ENCODE measurements at places on chromosomes 7 and 10.

GRCh38 chr10:132387764-132388210, 9.2 kb upstream of the PWWP2B start:
- DNase-seq, result peak; percentile 84

GRCh38 chr10:98528166-98528804, 81.5 kb upstream of the HPS1 start:
- DNase-seq, result no peak

DNA sequence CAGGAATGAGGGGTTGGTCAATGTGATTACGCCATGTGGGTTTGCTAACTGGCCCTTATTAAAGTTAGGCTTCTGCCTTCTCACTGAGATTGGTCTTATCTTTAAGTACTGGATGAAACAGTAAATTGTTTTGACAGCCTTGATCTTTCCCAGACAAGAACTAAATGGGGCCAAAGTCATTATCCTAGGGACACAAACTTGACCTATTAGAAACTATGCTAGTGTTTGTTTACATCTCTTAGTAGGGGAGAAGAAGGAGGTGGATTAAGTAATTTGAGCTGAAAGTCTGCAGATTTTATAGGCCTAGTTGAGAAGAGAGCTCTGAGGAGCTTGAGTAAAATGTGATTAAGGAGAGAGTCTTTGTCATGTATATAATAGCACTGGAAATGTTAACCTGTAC, 386.9 kb downstream of the HTR7 start:
- no peak for DNase-seq

DNA sequence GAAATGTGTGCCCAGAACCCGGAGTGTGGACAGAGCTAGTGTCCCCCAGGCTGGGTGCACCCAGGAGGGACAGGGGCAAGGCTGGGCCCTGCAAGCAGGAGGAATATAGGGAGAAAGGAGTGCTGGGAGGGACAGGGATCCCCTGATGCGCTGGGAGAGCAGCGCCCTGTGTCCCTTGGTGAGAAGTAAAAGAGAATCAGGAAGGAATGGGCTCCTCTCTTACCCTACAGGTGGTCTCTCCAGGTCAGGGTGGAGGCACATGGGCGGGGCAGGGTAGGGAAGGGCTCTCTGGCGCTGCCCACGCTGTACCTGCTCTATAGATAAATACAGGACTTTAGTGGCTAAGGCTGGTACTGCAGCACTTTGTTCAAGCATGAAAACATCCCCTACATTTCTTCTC, 753.8 kb downstream of the GRID1 start:
- no peak for DNase-seq

DNA sequence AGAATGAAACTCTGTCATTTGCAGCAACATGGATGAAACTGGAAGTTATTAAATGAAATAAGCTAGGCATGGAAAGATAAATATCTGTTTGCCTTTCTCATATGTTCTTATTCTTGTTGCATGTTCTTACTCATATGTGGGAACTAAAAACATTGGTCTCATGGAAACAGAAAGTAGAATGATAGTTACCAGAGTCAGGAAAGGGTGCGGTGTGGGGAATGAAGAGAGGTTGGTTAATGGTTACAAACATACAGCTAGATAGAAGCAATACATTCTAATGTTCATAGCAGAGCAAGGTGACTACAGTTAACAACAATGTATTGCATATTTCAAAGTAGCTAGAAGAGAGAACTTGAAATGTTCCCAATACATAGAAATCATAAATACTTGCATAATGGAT, 105.1 kb downstream of the FAM107B start:
- DNase-seq, result no peak

DNA sequence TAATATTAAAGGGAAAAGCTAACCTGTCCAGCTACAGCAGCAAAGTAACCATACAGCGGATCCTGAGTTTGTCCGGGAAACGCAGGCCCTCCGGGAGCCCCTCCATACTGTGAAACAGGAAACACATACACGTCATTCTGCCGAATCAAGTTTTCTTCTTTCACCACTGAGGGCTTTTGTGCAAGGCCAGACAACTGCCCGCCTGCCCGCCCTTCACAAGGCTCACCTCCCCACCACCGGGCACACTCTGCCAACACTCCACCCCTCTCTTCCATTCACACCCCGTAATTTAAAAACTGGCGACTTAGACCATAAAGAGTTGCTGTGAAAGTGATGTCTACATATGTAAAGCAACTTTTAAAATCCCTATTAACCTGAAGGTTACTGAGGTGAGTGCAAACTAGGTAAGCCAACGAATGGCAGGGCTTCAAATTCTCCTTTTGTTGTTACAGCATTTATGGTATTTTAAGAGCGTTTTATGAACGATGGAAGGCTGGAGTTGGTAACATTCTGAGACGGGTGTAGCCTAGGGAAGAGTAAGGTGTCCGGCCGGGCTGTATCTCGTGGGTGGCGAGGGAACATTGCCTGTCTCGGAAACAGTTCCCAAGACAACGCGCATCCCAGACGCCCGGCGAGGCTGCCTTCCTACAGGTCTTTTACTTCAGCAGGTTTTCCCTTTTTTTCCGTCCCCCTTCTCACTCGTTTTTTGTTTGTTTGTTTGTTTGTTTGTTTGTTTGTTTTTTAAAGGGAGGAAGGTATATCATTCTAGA, 817 bp downstream of the SRI start:
- peak; percentile 4 for DNase-seq

- DNase-seq, result no peak
Measured at GRCh38 chr10:122173766-122174435, 97.2 kb upstream of the BTBD16 start.

- no peak for DNase-seq
Measured at GRCh38 chr7:115559877-115560276, 470.7 kb downstream of the TFEC start.

GRCh38 chr7:31368620-31369019, 28.1 kb upstream of the NEUROD6 start:
- no peak for DNase-seq

DNA sequence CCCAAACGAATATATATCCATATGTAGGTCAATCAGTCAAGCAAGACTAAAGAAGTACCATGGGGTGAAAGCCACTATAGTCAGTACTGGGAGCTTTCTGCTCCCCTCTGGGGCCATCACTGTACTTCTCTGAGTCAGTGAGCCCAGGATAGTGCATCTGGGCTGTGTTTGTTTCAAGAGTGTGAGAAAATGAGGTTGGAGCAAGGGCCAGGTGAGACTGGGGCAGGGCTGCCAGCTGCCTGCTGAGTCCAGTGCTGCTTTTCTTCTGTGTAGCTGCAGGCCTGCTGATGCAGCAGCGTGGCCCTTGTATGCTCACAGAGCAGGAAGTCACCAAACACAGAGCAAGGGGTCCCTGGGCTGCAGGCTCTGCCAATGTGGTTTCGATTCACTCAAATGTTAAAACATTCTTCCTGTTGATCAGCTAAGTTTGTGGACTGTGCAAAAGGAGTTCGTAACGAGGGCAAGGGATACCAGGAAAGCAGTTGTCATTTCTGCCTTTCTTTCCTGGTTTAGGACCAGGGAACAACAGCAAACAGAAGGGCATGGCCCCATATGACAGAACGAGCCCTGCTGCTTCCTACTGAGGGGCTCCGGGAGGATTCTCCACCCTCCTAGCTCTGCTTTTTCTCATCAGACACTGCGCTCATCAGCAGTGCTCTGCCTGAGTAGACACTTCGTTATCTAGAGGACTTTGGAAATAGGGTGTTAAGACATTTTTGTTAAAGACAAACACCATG, 65.4 kb upstream of the TNS3 start:
- DNase-seq, result no peak

DNA sequence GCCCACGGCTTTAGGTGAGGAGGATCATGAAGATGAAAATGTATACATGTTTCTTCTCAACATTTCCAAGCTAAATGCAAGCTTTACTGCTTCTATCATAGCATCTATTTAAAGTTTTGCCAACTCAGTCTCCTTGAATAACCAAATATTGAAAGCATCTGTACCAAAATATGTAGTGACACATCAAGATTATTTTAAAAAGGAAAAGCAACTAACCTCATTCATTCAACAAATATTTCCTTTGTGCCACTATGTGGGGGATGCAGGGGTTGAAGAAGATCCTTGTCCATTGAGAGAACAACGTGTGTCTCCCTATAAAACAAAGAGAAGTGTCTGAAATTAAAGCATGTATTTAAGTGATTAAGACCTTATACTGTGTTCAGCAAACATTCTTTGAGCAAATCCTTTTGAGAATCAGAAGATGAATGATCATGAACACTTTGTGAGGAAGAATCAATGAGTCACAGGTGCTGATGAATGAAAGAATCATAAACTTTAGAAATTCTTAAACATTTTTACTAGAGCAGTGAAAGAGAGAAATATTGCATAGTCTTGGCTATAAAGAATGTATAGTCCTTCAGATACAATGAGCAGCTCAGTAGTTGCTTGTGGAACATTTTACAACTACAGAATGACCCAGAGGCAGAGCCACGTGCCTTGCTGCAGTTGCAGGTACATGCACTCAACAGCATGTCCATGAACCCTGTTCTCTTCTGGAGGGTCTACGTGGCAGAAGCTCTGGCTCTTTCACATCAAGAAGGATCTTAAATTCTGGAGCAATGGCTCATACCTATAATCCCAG, 13.9 kb downstream of the TAS2R60 start:
- no peak for DNase-seq

GRCh38 chr10:94425942-94426341, 23.6 kb downstream of the TBC1D12 start:
- DNase-seq, result no peak

DNA sequence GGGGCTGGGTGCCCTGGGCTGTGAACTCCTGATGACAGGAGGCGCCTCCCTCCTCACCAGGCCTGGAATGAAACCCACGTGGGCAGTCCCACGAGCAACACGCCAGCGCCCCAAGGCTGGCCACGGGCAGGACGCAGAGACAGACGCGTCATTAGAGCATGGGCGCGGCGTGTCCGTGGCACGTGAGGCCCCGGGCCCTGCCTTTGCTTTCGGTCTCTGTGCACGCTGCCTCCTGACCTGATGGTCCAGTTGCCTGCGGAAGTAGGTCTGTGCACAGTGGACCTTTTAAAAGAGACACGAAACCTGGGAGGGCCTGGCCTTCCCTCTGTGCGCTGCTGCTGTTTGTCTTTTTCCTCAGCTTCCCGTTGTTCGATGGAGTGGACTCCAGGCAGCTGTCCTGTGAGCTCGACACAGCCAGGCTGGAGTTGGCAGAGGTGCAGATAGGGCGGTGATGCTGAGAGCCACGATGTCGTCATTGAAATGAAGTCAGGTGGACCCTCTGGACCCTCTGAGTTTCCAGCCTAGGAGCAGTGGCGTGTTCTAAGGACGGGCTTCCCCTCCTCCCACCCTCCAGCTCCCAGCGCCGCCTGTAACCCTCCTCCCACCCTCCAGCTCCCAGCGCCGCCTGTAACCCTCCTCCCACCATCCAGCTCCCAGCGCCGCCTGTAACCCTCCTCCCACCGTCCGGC, 40.1 kb upstream of the CFAP46 start:
- no peak for DNase-seq

GRCh38 chr10:51915031-51915542, 215.7 kb upstream of the CSTF2T start:
- DNase-seq, result no peak

DNA sequence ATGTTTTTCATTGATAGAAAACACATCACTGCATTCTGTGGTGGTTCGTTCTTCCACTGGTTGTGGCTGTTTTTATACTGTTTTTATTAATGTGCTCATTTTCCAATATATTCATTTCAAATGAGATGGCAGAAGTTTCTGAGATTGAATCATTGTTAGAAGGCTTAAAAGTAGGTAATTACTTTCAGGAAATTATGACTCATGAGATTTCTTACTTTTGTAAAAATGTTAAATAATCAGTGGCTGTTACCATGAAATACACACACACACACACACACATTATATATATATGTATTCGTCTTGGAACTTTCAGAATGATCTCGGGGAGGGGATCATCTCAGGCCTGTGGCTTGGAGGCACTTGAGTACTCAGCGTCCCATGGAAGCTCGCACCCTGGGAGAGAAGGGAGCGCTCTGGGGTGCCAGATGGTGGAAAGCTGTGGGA, 66.1 kb downstream of the ZMYND11 start:
- no peak for DNase-seq

DNA sequence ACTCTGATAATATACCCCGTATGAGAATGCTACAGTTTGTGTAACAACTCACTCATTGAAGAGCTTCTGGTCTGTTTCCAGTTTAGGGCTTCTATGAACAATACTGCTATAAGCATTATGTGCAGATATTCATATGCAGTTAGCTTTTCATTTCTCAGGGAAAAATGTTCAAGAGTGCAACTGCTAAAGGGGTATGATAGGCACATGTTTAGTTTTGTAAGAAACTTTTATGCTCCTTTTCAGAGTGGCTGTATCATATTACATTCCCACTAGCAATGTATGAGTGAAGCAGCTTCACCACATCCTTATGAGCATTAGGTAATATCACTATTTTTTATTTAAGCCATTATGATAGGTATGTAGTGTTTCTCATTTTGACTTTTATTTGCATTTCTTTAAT, 182.6 kb upstream of the CXCL12 start:
- no peak for DNase-seq

GRCh38 chr7:150481922-150482321, 31.5 kb downstream of the GIMAP8 start:
- no peak for DNase-seq

DNA sequence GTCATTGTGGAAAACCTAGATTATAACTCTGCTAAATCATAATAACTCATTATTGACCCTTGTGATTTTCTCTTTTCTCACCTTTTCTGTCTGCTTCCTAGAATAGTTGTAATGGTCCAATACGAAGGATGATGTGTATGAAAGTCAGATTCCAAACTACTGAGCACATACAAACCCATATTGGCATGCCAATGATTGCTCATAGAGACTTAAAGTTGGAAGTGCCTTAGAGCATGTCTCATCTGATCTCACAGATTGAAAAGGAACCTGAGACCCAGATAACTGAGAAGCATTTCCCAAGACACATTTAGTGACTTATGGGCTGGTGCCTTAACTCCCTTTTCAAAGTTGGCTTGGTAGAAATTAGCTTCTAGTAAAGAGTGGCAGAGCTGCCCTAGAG, 594.3 kb downstream of the REEP3 start:
- no peak for DNase-seq

GRCh38 chr10:14775656-14776055, 959 bp upstream of the FAM107B start:
- DNase-seq, result no peak

- no peak for DNase-seq
Measured at GRCh38 chr10:84820120-84820519, 491.7 kb downstream of the CCSER2 start.

- no peak for DNase-seq
Measured at GRCh38 chr7:727104-727805, at the start of gene PRKAR1B. PRKAR1B (minus strand) TSS chr7:727281; CDS start chr7:711505, 15,776 bp downstream.

GRCh38 chr7:31940167-31940566, 130.0 kb downstream of the PDE1C start:
- no peak for DNase-seq
